ENCODE measurements at places on chromosomes 4 and X. TPM values are rescaled to one million over a fixed set of nuclear protein-coding genes. Genes with fewer than 3 reads are reported as not detected.

DNA sequence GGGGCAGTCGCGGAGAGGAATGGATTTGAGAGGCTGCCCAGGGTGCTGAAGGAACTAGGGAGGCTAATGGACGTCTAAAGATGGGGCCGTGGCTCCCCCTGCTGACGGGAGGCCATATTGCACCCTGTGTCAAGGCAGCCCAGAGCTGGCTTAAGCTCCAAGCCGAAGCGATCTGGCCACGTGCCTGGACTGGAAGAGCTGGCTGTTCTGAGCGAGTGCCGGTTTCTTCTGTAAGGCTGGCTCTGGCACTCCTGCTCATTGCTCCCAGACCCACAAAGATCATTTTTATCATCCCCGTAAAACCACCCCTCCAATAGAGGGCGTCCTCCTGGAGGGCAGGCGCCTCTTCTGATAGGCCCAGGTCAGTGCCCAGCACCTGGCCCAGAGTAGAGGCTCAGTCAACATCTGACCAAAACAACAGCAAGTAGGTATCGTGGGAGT is 5.6 kb downstream of the PNCK start:
- no peaks in the 10 kb centered on the region for H3K36me3 ChIP-seq
- DNase-seq, result peak; percentile 88
- peaks cover 7% of the 10 kb centered on the region for H3K27me3 ChIP-seq

- H3K27ac ChIP-seq, result no peak overlapping the region
- no peaks in the 10 kb centered on the region for H3K27me3 ChIP-seq
- H3K36me3 ChIP-seq, result peaks cover 19% of the 10 kb centered on the region
- H3K4me3 ChIP-seq, result no peak overlapping the region
- no peaks in the 10 kb centered on the region for H3K4me1 ChIP-seq
These were observed 9.6 kb downstream of the AMER1 start for GRCh38 chrX:64195862-64196261.

GRCh38 chrX:77528034-77528433 is 80.8 kb downstream of the FGF16 start:
- H3K4me3 ChIP-seq, result no peak overlapping the region
- H3K27ac ChIP-seq, result no peak overlapping the region
- no peak for DNase-seq

GRCh38 chr4:87957061-87957460 is 18.5 kb upstream of the SPP1 start:
- no peaks in the 10 kb centered on the region for H3K36me3 ChIP-seq
- no peak for DNase-seq
- no peaks in the 10 kb centered on the region for H3K27me3 ChIP-seq
- H3K27ac ChIP-seq, result no peak overlapping the region
- no peaks in the 10 kb centered on the region for H3K4me1 ChIP-seq

DNA sequence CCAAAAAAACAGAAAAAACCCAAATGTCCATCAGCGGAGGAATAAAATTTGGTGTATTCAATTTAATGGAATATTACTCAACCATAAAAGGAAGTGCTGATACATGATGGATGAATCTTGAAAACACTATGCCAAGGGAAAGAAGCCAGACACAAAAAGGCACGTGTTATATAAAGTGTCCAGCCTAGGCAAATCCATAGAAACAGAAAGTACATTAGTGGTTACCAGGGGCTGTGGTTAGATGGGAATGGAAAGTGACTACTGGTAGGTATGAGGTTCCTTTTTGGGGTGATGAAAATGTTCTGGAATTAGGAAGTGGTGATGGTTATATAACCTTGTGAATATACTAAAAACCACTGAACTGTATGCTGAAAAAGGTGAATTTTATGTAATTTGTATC is 3.5 kb upstream of the CDKL2 start:
- H3K36me3 ChIP-seq, result no peaks in the 10 kb centered on the region
- no peaks in the 10 kb centered on the region for H3K27me3 ChIP-seq
- H3K27ac ChIP-seq, result no peak overlapping the region
- H3K4me3 ChIP-seq, result no peak overlapping the region
- H3K4me1 ChIP-seq, result peaks cover 8% of the 10 kb centered on the region

DNA sequence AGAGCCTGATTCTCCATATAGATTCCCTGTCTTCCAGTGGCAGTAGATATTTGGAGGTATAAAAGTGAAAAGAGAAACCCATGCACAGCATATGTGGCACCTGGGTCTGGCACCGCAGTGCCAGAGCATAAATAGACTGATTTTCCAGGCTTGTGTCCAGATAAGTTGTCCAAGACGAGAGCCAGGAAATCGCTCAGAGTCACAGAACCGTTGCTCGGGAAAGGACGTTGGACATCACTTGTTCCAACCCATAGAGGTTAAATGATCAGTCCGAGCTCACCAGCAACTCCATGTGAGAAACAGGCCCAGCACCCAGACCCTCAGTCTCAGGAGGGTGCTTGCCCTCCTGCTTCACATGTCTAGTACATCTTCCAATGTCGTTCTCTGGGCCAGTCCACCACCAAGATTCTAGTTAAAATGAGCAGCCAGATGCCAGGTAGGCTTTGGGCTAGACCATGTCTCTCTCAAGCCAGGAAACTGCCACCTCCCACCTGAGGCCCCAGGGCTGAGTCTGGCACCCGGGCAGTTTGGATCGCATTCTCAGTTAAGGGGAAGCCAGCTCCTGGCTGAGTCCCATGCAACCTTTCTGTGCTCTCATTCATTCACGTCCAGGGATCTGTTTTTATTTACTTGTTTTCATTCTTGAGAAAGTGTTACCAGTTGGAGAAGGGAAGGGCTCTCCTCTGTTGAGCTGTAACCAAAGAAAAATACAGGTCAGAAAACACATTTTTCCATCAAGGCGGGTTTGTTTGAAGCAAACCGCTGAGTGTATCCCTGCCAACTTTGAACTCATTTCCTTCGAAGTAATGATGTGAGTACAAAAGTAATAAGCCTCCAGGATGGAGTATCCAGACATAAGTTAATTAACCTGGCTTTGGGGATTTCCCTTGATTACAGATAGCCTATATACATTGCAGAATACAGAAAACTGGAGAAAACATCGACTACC is 91.7 kb downstream of the PHOX2B start:
- no peak for DNase-seq
- peaks cover 6% of the 10 kb centered on the region for H3K4me1 ChIP-seq
- H3K27ac ChIP-seq, result no peak overlapping the region
- H3K4me3 ChIP-seq, result no peak overlapping the region

GRCh38 chrX:134691453-134691852 is 33.2 kb upstream of the PLAC1 start:
- peaks cover 9% of the 10 kb centered on the region for H3K27me3 ChIP-seq
- no peak for DNase-seq
- H3K4me1 ChIP-seq, result no peaks in the 10 kb centered on the region
- H3K4me3 ChIP-seq, result no peak overlapping the region

Gene HTR2C
- total RNA-seq, result not detected

All from activated CD4-positive, alpha-beta T cell treated with anti-CD3 and anti-CD28 coated beads for 36 hours (primary cell).